Fibroblast of upper back skin (primary cell): ENCODE measurements at places on chromosomes 3 and 15.

DNA sequence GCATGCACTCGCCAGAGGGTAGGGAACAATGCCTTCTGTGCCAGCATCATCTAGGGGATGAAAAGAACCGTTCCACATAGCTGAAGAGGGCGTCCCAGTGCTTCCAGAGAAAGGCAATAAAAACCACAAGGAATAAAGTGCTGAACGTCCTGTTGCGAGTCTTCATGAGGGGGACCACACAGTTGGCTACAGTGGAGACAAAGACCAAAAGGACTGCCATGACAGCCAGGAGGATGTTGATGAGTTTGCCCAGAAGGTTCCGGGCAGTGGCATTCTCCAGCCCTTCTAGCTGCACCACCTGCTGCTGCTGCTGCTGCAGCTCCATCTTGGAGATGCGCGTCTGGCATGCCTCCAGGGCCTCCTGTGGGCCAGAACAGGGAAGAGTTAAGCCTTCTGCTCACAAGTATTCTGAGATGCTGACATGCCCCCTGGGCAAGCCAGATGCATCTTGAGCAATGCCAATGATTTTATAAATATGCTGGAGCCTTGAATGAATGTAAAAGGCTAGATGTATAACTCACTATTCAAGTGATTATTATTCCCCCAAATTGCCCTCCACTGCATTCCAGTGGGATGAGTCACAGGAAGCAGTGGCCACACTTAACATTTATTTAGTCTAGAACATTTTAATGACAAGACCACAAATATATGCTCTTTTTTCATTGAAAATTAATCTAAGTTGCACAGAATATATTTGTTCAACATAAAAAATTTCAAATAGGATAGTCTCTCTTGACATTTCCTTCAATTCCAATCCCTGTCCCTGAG lies 45.1 kb upstream of the PLXND1 start:
- DNase-seq: peak; percentile 97

DNA sequence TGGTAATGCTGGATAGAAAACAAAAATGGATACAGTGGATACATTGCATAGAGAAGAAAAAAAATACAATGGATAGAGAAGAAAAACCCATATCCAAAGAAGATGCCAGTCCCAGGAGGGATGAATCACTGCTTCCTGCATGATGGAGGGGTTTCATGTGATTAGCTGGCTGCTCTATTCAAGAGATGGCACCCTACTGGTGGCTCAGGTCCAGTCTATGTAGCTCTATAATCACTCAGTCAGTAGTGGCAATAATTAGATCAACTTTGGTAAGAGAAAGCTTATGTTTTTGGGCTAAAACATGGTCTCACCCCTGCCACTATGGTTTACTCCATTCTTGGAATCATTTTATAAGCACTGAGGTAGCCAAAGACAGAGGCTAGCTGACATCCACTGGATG lies 33.7 kb upstream of the NOX5 start:
- no peak for DNase-seq

- DNase-seq: no peak
Observed at GRCh38 chr3:102301155-102301880, 133.5 kb upstream of the ZPLD1 start.

DNA sequence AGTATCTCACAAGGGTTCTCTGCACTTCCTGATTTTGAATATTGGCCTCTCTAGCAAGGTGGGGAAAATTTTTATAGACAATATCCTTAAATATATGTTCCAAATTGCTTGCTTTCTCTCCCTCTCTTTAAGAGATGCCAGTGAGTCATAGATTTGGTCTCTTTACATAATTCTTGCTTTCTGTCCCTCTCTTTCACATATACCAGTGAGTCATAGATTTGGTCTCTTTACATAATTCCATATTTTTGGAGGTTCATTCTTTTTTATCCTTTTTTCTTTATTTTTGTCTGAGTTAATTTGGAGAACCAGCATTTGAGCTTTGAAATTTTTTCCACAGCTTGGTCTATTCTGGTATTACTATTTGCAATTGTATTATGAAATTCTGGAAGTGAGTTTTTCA lies 77.7 kb upstream of the NUDT16 start:
- DNase-seq: peak; percentile 48

DNA sequence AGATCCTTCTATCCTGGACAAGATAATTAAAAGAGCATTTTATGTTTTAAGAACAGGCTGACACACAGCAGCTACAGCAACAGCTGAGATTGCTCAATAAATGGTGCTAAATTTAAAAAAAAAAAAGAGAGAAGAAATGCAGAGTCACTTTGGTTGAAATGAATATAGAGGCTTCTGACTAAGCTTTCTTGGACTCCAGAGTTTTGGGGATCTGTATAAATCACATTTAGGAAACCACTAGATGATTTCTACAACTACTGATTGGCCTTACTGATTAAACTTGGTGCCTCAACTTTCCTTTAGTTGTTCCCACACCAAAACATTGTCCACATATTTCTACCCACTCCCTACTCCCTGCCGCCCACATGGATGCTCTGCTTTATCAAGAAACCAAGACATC lies 132.9 kb upstream of the ZBTB20 start:
- peak; percentile 75 for DNase-seq

DNA sequence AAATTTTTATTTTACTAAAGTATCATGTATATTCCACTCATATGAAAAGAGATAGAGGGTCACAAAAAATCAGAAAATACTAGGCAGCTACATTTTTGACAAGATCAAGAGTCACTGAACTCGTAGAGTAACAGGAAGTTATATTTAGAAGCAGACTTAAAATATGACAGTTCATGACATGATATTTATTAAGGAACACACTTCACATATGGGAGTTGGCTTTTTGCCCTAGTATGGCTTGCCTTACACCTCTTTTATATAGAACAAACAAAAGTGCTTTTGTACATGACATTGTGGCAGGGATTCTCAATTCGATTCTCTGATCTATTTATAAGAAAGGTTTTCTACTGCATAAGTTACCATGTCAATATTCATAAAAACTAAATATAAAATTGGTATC lies 80.1 kb upstream of the GBE1 start:
- no peak for DNase-seq

GRCh38 chr3:136042608-136043221 lies 77.2 kb downstream of the PPP2R3A start:
- DNase-seq: peak; percentile 68

GRCh38 chr3:139601191-139601961 lies 61.8 kb upstream of the RBP1 start:
- no peak for DNase-seq

DNA sequence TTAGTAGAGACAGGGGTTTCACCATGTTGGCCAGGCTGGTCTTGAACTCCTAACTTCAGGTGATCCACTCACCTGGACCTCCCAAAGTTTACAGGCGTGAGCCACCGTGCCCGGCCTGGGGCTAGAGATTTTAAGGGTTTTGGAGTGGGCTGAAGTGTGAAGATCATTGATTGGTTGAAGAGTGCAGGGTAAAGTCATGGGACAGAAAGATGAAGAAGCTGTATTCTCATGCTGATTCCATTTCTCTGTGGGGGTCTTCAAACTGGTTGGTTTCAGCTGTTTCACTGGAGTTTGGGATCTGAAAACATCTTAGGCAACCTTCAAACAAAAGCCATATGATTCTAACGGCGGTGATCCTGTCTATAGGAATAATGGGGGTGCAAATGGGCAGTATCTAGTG lies 52.1 kb downstream of the GATM start:
- DNase-seq: no peak

GRCh38 chr3:112785321-112786001 lies 61.2 kb downstream of the CD200R1L start:
- DNase-seq: no peak

DNA sequence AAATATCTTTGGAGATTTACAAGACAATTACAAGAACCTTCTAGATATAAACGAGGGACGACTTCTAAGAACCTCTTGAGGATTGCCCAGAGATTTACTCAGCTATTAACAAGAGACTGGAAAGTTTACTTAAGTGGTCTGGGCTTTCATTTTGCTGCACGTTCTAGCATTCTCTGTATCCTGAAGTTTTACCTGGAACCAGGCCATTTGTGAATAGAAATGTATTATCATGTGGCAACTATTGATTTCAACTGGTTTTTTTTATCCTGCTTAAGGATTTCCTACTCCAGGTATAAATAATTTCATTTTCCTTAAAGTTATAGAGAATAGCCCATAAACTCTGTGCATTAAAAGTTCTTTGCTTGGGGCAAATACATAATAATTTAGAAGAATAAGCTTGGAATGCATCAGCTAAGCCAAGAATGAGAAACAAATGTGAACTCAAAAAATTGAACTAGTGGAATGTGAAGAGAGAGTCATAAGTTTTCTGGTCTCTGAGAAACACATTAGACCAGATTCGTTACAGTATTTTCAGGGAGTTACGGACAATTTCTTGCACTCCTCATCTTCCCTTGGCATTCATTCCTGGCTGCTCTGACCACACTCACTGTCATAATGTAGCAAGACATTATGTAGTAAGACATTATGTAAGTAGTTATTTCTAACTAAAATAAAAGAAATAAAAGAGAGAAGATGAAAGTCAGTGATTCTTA lies 1.3 kb downstream of the AQP9 start:
- peak; percentile 72 for DNase-seq

GRCh38 chr3:127419641-127420553 lies 132.1 kb upstream of the PRR20G start:
- no peak for DNase-seq

- no peak for DNase-seq
Observed at GRCh38 chr3:139414608-139415224, 25.3 kb upstream of the COPB2 start.

DNA sequence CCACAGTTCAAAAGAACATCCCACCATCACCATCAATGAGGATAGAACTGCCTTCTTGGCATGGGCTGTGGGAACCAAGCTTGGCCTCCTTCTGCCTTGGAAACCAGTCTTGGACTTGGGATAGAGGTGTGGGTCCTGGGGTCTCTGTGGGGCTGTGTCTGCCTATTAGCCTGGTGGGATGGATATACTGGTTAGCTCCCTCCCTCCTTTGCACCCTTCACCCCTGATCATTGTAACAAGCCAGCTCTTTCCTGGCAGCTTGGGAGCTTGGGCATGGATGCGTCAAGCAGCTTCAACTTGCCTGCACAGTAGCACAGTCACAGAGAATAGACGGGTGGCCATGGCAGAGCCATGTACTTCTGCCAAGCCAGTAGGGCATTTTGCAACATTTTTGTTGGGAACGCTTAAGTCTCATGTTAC lies 65.2 kb downstream of the SMAD6 start:
- no peak for DNase-seq

GRCh38 chr3:138785951-138786350 lies 48.8 kb downstream of the PIK3CB start:
- no peak for DNase-seq

GRCh38 chr3:9102240-9102981 lies 139.1 kb upstream of the RAD18 start:
- no peak for DNase-seq

GRCh38 chr3:148208975-148209374 lies 488.7 kb upstream of the AGTR1 start:
- no peak for DNase-seq

- no peak for DNase-seq
Observed at GRCh38 chr15:99606646-99607045, 40.9 kb downstream of the MEF2A start.

DNA sequence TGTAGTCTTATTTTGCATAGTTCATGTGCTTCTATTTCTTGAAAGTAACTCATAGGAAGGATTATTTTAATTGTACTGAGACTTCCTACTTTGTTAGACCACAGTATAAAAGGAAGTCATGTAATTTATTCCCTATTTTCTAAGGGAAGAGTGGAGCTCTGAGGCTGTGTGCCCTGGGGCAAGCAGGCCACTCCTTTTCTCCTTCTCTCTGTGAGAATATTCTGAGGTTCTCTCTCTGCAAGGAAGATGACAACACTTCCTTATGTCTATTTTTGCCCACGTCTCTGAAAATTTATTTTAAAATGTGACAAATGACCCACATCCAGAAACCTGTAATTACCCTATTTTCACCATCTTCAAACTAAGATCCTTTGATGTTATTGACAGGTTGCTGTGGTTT lies 11.0 kb downstream of the KCTD6 start:
- DNase-seq: no peak

GRCh38 chr15:90320062-90320884 lies 31.8 kb upstream of the ZNF774 start:
- peak; percentile 91 for DNase-seq
